CD8-positive, alpha-beta memory T cell (primary cell): ENCODE measurements at places on chromosomes 7 and 10.

DNA sequence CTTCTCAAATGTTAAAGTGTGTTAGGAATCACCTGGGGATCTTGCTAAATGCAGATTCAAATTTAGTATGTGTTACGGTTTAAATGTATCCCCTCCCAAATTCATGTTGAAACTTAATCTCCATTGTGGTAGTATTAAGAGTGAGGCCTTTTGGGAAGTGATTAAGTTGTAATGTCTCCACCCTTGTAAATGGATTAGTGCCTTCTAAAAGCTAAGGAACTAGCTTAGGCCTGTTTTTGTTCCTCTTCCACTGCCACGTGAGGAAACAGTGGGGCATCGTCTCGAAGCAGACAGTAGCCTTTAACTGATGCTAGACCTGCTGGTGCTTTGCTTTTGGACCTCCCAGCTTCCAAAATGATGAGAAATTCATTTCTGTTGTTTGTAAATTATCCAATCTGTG, 52.3 kb upstream of the SEMA3D start:
- no peak for DNase-seq

- DNase-seq: no peak
These were observed 44.1 kb downstream of the MYOF start for GRCh38 chr10:93437946-93438612.

DNA sequence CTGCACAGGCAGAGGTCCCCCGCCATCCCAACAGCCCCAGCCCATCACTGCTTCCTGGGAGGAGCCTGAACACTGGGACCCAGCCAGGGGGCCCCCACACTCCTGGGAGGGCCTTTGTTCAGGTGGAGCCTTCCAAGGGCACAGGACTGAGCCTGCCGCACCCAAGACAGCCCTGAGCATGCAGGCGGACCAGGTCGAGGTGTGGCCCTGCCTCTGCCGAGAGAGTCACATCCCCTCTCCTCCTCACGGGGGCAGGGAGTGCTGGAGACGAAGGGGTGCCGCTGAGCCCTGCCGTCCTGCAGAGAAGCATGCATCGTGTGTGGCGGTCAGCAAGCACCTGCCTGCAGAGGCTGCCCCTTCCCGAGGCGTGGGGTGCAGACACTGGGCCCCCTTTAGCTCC, 7.3 kb upstream of the MAFK start:
- DNase-seq: no peak

- DNase-seq: no peak
These were observed 129.7 kb downstream of the PLCE1 start for GRCh38 chr10:94123258-94123995.

DNA sequence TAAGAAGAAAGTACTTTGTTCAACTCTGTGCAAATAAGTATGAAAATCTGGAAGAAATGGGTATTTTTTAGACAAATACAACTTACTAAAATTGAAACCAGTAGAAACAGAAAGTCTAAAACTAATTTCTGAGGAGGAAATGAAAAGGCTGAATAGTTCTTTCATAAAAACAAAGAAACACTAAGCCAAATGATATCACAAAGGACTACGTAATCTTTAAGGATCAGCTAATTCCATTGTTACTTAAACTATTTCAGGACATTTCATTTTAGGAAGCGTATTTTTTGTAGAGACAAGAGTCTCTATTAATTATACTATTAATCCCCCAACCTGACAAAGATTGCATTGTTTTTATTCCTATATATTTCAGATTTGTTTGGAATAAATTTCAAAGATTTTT, 11.2 kb upstream of the CCSER2 start:
- no peak for DNase-seq

- DNase-seq: no peak
These were observed 608.5 kb upstream of the GALNT17 start for GRCh38 chr7:70523249-70523988.

DNA sequence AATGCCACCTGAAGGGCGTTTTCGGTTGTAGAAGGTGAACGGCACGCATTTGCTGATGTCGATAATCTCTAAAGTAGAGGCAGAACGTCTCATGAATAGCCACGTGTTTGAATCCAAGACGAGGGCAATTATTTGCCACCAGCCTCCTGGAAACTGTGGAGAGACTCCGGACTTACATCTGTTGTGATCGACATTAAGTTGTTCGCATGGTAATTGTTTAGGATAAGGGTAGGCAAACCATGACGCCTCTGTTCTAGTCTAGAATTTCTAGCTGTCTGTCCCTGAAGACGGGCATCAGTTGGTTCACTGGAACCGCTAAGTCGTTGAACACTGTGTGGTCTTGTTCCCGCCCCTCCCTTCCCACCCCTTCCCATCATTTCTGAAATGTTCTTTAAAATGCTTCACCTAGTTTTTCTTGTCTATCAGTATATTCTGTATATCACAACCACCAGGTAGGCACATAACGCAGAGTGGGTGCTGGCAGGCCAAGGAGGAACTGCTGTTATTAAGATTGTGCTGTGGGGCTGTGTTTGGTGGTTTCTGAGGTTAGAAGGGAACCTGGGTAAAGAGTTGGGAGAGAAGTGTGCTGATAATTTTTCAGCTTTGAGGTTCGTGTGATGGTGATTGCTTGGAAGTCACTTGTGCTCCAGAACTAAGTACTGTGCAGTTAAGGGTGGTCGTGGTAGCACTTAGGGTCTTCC, 1.2 kb downstream of the UBE3C start:
- no peak for DNase-seq

- DNase-seq: no peak
These were observed 137.5 kb downstream of the ZNF365 start for GRCh38 chr10:62511656-62512055.

GRCh38 chr7:81852701-81853100, 82.9 kb upstream of the HGF start:
- no peak for DNase-seq

GRCh38 chr7:33500703-33501701, 371.6 kb downstream of the BBS9 start:
- no peak for DNase-seq

GRCh38 chr7:150432915-150433892, 17.2 kb upstream of the GIMAP8 start:
- no peak for DNase-seq

GRCh38 chr7:4071370-4072058, 610.6 kb upstream of the FOXK1 start:
- no peak for DNase-seq

DNA sequence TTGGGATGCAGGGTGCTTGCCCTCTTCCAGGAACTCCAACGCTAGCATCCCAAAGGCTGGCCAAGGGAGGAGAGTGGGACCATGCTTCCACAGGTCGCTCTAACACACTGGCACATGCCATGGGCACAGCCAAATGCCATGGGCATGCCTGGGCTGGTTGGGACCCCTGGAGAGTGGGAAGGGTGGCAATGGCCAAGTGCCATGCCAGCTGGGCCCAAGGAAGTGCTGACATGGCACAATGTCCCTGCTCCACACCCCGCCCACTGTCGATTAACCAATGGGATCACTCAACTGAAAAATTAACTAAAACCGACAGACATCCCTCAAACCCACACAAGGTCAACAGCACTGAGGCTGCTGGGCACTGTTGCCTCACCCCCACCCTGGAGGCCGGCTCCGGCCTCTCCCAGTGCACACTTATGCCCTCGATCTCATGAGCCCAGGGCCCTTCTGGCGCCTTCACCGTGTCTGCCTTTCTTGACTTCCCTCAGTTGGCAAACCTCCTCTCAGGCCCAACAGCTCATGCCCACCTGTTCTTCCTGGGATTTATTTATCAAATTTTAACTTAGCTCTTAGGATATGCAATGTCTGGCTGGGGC, 83.4 kb downstream of the GOLGA7B start:
- no peak for DNase-seq
